ENCODE measurements at places on chromosomes 5 and 9. TPM values are rescaled to one million over a fixed set of nuclear protein-coding genes. Genes with fewer than 3 reads are reported as not detected.

The SYK gene
- total RNA-seq, result 0.99 TPM

The ANKRD18B gene
- total RNA-seq, result 0.75 TPM

- no peak for DNase-seq
These were observed 206.9 kb downstream of the MELK start for GRCh38 chr9:36779582-36779981.

The LCN9 gene
- not detected for total RNA-seq

The IFNB1 gene
- total RNA-seq, result not detected

The ABO gene
- total RNA-seq, result not detected

DNA sequence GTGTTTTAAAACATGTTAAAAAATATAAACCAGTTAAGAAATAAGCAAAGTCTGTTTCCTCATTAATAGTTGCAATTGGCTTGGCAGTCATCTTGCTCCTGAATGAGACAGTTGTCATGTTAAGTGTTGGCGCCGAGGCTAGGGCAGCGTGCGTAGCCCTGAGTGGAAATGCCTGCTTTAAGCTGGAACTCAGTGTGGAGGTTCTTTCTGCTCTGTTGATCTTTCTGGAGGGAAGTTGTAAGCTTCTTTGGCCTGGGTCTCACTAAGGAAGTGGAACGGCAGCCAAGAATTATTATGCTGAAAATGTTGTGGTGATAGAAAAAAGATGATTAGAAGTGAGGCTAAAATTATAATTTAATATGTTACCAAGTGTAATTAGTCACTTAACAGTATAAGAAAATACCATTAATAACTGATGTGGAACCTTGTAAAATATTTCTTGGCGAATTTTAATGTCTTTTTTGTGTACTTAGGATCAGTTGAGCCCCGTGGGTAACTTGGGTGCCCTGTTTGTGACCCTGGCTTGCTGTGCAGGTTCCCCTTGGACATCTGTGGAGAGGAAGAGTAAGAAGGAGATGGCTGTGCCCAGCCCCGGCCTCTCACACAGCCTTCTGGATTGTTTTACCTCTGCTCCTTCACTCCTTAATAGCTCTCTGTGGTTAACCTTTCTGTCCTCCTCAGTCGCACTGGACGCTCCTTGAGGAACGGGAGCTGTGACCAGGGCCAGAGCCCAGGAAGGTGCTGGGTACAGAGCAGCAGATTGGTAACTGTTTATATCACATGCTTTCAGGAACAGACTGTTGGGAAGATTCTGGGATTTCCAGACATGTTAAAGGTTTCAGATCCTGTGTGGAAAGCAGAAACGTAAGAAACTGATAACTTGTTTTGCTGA lies 31.0 kb downstream of the PCBD2 start:
- no peak for DNase-seq

DNA sequence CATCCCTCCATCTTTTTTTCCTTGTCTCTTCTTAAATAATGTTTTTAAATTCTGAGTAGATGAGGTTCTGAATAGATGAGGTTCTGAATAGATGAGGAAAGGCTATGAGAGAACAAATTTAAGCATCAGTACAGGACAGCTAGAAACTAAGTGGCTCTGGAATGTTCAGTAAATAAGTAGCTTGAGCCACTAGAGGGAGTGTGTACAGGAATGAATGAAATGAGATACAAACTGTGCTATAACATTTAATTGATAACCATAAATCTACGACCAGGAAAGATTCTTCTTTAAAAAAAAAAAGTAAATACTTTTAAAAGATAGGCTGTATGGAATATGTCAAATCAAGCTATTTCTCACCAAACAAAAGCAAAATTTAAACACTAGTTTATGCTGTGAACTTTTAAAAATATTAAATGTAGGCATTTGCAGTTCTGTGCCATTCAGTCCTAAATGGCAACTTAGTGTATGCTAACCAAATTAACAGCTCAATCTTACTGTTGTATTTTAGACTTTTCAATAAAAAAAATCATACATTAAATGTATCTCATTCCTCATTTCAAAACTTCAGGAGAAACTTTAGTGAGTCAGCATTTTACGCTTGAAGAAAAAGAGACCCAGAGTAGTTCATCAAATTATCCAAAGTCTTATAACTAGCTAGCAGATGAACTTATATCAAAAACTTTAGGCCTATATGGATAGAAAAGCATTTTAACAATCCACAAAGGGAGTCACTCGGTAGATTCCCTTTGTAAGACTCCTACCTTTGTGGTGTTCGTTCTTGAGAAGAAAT lies 70.4 kb upstream of the SNX2 start:
- peak; percentile 66 for DNase-seq

GRCh38 chr9:14780251-14780650 lies 57.7 kb upstream of the CER1 start:
- no peak for DNase-seq

- DNase-seq, result no peak
These were observed 43.9 kb downstream of the BARX1 start for GRCh38 chr9:93911136-93911745.

- DNase-seq, result no peak
These were observed 16.5 kb downstream of the NEK6 start for GRCh38 chr9:124274226-124274625.
